Chondrocyte (in vitro differentiated cells): ENCODE measurements at places on chromosomes 16 and 17. TPM values are rescaled to one million over a fixed set of nuclear protein-coding genes. Genes with fewer than 3 reads are reported as not detected.

Gene ZG16B
- total RNA-seq = 2.1 to 2.6 TPM in 2 of 3 replicates, not detected in the other

Gene TMC7
- 1.2 to 1.8 TPM (median 1.6 TPM) in 3 replicates for total RNA-seq

Gene TBC1D26
- 0.28 to 1.1 TPM in 2 of 3 replicates, not detected in the other for total RNA-seq

Gene KRTAP17-1
- not detected in 3 replicates for total RNA-seq

Gene LITAF
- total RNA-seq = 74.5 to 91.9 TPM (median 90.0 TPM) in 3 replicates

Gene TMEM95
- not detected in 3 replicates for total RNA-seq

Gene GPRC5B
- total RNA-seq = 1.9 to 2.2 TPM (median 2.1 TPM) in 3 replicates

Gene SPNS2
- total RNA-seq = 0.70 to 0.87 TPM in 2 of 3 replicates, not detected in the other

Gene CDIP1
- total RNA-seq = 23.9 to 36.8 TPM (median 36.4 TPM) in 3 replicates

Gene DLX4
- 0.12 TPM in 1 of 3 replicates, not detected in the others for total RNA-seq

Gene GDPD1
- 1.5 to 3.6 TPM (median 1.9 TPM) in 3 replicates for total RNA-seq

Gene SLC16A13
- 3.5 to 5.4 TPM (median 4.8 TPM) in 3 replicates for total RNA-seq

Gene PIGW
- 10.5 to 15.4 TPM (median 11.0 TPM) in 3 replicates for total RNA-seq

Gene TMEM114
- total RNA-seq = not detected in 3 replicates
